ENCODE measurements at places on chromosomes 2 and 18.

DNA sequence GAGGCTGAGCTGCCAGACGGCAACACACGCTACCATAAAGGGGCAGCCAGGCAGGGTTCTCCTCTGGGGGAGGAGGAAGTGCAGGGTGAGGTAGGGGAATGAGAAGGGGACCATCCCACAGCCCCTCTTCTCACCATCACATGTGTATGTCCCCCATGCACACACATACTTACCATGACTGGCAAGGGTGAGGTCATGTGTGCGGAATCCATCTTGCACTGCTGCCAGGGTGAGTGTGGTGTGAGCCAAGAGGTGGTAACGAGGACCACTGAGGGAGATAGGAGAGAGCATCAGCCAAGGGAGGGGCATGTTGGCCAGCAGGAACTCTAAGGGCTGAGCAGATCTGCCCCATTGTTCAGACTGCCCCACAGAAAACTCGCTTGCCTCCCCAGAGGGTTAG lies 7.1 kb downstream of the WDR54 start:
- no peak for DNase-seq

DNA sequence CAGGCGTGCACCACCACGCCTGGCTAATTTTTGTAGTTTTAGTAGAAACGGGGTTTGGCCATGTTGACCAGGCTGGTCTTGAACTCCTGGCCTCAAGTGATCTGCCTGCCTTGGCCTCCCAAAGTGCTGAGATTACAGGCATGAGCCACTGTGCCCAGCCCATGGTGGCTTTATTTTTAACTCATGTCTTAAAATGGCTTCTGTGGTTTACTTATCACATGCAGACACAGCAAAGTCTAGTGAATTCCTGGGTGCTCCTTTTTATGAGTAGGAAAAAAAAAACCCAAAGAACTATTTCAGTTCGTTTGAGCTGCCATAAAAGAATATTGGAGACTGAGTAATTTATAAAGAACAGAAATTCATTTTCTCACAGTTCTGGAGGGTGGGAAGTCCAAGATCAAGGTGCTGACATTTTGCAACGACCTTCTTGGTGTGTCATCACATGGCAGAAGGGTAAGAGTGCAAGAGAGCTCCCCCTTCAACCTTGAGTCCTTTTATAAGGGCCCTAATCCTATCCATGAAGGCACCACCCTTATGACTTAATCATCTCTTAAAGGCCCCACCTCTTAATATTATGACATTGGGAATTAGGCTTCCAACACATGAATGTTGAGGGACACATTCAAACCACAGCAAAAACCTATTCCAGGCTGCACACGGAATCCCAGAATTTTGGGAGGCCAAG lies 12.6 kb upstream of the REL start:
- DNase-seq: no peak

DNA sequence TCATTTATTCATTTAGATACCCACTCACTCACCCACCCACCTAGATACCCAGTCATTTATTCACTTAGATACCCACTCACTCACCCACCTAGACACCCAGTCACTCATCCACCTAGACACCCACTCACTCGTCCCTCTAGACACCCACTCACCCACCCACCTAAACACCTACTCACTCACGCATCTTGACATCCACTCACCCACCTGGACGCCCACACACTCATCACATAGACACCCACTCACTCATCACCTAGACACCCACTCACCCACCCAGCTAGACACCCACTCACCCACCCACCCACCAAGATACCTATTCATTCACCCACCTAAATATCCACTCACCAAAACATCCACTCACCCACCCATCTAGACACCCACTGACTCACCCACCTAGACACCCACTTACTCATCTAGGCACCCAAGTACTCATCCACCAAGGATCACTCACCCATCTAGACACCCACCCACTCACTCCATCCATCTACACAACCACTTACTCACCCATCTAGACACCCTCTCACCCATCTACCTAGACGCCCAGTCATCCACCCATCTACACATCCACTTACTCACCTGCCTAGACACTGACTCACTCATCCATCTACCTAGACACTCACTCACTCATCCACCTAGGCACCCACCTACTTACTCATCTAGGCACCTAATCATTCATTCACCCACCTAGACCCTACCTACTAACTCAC lies 723.7 kb upstream of the RAB6C start:
- DNase-seq: no peak

- no peak for DNase-seq
Measured at GRCh38 chr2:102424754-102425153, 1.8 kb downstream of the IL18RAP start.

GRCh38 chr2:191620144-191620543 lies 57.8 kb upstream of the NABP1 start:
- DNase-seq: no peak

DNA sequence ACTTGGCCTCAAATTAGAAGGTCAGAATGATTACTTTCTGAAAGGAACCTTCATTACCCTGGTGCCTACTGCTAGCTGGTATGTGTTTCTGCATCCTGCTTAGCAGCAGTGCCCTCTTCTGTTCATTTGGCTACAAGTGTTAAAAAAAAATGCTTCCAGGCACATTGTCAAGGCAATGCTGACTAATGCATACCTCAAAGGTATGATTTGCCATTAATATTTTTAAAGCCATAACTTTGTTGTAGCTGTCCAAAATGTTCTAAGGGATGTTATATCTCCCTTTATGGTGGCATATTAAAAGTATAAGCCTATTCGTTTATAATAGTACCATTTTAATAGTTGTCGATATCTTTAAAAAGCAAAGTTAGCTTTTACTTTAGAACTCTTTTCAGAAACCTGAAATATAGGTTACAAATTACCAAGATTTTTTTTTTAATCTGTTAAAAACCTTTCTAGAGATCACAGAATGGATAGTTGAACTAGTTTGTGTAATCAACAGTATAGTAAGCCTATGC lies 52.0 kb upstream of the FAM171B start:
- DNase-seq: peak; percentile 54

DNA sequence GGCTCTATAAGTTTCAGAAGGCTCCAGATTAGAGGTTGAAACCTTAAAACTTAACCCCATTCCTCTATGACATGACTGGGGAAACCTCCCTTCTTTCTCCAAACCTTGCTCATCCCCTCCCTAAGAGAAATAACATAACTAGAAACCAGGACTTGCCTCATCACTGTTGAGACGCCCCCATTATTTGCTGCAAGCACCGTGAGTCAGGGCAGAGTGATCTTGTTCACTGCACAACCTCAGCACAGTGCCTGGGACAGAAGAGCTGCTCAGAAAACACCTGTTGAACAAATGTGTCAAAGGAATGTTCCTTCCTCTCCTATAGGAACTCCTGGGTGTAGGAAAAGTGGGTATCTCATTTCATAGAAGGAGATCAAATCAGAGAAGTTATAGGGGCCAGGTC lies 132.7 kb upstream of the CTAGE1 start:
- no peak for DNase-seq

- DNase-seq: no peak
Measured at GRCh38 chr2:37987098-37987775, 62.1 kb downstream of the RMDN2 start.

- DNase-seq: no peak
Measured at GRCh38 chr2:31505111-31505510, 75.6 kb downstream of the SRD5A2 start.

DNA sequence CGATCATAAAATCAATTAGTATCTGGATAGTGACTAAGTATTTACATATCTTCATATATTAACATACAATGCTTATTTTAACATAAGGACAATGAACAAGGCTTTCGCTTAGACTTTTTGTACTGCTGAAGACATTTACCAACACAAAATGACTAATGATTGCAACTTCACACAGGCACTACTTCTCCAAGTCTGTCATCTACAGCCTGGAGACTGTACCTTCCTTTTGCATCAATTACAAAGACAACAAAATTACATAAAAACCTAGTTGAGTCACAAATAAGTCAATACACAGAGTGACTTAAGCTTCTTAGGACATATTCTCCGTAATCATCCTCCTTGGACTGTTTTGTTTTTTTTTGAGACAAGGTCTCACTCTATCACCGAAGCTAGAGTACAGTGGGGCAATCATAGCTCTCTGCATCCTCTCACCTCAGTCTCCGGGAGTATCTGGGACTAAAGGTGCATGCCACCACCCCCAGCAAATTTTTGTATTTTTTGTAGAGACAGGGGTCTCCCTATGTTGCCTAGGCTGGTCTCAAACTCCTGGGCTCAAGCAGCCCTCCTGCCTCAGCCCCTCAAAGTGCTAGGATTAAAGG lies 15.9 kb downstream of the PUM2 start:
- DNase-seq: no peak

- DNase-seq: peak; percentile 28
Measured at GRCh38 chr2:105773568-105773967, 28.9 kb downstream of the NCK2 start.

DNA sequence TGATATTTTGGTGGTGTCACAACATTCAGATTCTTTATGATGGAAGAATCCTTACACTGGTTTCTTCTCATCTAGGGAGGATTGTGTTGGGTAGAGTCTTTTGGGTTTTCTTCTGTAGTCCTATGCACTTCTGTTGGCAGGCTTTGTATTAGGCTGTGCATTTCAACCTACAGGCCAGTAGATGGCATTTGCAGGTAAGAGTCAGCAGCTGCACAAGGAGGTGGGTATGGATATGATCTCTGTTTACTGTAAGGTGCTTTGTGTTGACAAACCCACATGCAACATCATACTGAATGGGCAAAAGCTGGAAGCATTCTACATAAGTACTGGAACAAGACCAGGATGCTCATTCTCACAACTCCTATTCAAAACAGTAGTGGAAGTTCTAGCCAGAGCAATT lies 656.8 kb downstream of the METTL4 start:
- peak; percentile 60 for DNase-seq

GRCh38 chr2:199364153-199364552 lies 93.6 kb downstream of the SATB2 start:
- no peak for DNase-seq

- peak; percentile 87 for DNase-seq
Measured at GRCh38 chr18:13813271-13813849, 10.6 kb upstream of the MC5R start.

- DNase-seq: no peak
Measured at GRCh38 chr2:205283736-205284270, 398.5 kb upstream of the NRP2 start.

GRCh38 chr2:129777762-129778583 lies 201.5 kb upstream of the RAB6C start:
- DNase-seq: peak; percentile 30

GRCh38 chr2:25528173-25528572 lies 145.2 kb downstream of the DTNB start:
- no peak for DNase-seq

DNA sequence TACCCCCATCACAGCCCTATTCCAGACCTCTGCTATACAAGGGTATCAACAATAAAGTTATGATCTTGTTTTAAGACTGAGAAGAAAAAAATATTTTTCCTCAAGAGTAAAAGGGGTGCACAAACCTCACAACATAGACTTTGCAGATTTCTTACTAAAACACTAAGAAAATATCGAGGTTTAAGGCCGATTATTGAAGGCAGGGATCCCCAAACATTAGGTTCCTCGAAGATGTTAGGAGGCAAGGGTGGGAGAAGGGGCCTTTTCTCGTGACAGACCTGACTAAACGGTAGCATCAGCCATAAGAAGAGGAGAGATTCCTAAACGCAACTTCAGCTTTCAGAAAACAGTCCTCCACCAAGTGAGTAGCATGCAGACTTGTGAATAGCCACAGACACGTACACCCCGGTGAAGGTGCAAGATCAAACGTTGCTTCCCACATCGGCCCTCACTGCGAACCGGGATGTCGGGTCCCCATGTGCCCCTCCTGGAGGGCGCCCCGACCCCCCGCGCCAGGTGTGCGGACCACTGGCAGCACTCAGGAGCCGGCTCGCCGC lies 678 bp downstream of the PIAS2 start:
- DNase-seq: peak; percentile 78

DNA sequence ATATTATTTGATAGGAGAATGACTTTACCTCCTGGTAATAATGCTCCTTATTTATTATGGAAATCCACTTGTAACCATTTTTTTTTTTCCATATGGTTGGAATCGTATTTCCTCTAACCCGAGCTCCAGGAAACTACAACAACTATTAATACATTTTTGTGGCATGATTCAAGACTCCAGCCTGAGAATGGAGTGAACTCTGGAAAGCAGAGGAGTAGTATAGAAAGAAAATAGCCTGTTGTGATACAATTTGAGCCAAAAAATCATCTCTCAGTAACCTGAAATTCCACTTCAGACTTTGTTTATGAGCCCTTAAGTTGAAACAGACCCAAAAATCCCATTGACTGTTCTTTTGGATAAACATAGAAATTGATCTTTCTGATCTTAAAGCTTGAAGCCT lies 921.1 kb downstream of the SOCS6 start:
- DNase-seq: no peak

DNA sequence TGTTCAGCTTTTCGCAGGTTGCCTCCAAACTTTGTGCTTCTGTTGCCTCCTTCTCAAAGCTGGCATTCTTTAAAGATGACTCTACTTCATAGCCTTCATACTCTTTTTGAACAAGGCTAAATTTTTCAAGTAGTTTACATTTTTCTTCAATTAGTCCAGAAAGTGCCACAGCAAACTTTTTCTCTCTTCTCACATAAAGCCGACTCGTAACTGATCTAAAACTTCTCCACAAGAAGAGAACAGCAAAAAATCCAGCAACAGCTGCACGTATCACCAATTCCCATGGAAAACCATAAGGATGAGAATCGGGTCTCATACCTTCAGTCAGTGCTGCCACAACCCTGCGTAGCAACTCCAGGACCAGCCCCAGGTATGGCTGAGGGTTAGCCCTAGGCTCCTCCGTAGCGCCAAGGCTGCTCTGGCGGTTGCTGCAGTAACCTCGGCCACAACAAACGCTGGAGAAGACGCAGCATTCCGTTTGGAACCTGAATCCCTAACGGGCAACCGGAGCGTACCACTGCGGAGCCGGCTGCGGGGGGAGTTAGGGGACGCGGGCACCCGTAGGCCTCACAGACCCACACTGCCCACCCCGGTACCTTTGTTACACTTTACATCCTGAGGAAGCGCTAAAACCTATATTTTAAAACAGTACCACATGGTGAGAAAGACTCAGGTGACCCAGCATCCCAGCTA lies at the start of gene CTAGE1:
Gene CTAGE1, minus strand, starts transcription at position 420 of the 693 bp plus-strand sequence. Its CDS starts 104 bp downstream, at position 316.
- DNase-seq: peak; percentile 90

DNA sequence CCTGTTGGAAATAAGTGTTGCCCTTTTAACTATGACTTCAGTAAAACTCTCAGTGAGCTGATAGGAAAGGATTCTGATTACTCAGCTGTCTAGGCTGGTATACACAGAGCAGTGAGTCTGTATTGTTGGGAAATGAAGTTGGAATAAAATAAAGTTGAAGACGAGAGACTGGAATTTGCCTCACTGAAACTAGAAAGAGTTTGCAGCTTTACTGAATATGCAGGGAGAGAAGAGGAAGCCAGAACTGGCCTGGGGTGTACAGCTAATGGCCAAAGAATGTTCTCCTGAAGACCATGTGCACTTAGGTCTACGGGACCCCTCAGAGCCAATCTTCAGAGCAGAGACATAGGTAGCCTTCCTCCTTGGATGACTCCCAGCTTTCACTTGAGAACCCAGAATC lies 26.5 kb downstream of the EIF4E2 start:
- DNase-seq: no peak

GRCh38 chr2:71166812-71167211 lies 36.4 kb downstream of the MPHOSPH10 start:
- DNase-seq: no peak

GRCh38 chr18:48949050-48949605 lies 1.6 kb downstream of the SMAD7 start:
- DNase-seq: no peak

- no peak for DNase-seq
Measured at GRCh38 chr2:20549691-20550348, 101.1 kb downstream of the HS1BP3 start.

- DNase-seq: no peak
Measured at GRCh38 chr2:85915606-85916303, 27.0 kb upstream of the ST3GAL5 start.

- DNase-seq: peak; percentile 33
Measured at GRCh38 chr2:219681694-219682300, 54.4 kb downstream of the SLC4A3 start.
